ENCODE measurements at places on chromosomes 6 and 20.

DNA sequence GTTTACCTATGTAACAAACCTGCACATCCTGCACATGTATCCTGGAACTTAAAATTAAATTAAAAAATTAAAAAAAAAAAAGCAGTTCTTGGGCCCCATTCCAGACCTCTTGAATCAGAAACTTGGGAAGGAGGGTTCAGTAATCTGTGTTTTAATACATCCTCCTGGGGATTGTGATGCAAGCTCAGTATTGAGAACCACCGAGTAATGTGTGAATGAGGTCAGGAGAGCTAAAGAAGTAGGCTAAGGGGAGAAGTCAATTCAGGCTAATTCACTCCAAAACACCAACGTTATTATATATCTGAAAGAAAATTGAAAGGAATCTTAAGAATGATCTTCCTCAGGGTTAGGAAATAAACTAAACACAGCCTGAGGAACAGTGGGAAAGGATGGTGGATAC, 120.4 kb downstream of the RNF144B start:
- no peak for DNase-seq

GRCh38 chr20:3190681-3191111, 13.8 kb downstream of the DDRGK1 start:
- DNase-seq: no peak

GRCh38 chr20:20295621-20296498, 72.0 kb upstream of the INSM1 start:
- no peak for DNase-seq

GRCh38 chr20:23161968-23162696, 76.0 kb upstream of the CD93 start:
- DNase-seq: no peak

Data from globus pallidus (tissue), 1 donor.